ENCODE measurements at places on chromosomes 7 and 10.

DNA sequence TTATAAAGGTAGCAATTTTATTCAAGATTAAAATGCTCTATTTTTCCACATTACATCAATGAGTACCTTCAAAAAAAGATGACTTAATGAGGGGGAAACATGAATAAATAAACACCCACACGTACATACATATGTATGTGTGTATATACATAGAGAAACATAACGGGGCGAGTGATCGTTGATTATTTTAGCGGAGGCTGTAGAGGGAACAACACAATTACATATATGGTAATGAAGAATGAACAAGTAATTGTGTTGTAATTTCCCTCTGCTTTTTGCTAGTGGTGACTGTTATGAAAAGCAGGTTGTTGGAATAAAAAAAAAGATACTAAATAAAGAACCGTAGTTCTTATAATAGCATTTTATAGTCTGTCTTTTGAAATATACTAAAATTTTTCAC is 63.2 kb downstream of the CACNB2 start:
- DNase-seq = no peak

DNA sequence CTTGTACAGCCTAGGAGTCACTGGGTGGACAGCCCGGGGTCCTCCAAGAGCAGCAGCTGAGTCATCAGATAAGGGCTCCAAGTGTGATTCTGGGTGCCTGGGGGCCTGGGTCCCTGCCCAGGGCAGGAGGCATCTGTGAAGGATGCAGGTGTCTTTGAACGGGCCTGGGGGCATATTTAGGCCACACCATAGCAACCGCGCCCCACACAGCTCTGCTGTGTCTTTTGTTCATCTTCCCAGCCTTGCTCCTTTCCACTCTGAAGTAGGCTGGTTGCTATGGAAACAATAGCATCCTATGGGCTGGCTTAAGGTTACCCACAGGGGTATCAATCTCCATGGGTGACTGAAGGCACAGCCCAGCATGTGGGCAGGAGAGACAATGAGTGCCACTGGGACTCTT is 324.7 kb downstream of the TCERG1L start:
- no peak for DNase-seq

GRCh38 chr7:45220846-45221618 is 63.4 kb downstream of the RAMP3 start:
- DNase-seq = no peak

GRCh38 chr7:33055158-33055557 is 7.4 kb downstream of the NT5C3A start:
- no peak for DNase-seq

- no peak for DNase-seq
These were observed 40.5 kb upstream of the UBE2H start for GRCh38 chr7:129993275-129993674.

DNA sequence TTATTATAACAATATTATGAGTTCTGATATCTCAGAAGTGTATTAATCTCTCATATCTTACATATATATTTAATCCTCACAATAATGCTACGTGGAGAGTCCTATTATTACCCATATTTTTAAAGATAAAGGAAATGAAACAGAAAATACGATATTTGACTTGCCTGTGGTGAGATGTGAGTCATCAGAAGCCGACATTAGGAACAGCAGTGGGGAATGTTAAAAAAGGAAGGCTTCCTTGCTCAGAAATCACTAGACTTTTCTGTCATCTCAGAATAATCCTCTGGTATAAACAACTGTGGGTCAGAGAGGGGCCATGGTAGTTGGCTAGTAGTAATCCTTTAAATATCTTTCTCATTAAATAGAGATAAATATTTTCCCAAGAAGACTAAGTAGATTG is 402.3 kb upstream of the PCDH15 start:
- DNase-seq = no peak

GRCh38 chr10:114043532-114044246 is at the start of gene ADRB1:
Gene ADRB1 (plus strand): TSS chr10:114043866. CDS start chr10:114044133, 267 bp downstream.
- DNase-seq = no peak

- DNase-seq = no peak
These were observed 495.3 kb downstream of the LRMDA start for GRCh38 chr10:75926763-75927162.

- no peak for DNase-seq
These were observed 234.6 kb upstream of the PITRM1 start for GRCh38 chr10:3407208-3407607.

- DNase-seq = no peak
These were observed 84.5 kb downstream of the SH2D4B start for GRCh38 chr10:80622153-80622552.

GRCh38 chr7:74173074-74173473 is 1.1 kb upstream of the EIF4H start:
- DNase-seq = no peak

- DNase-seq = no peak
These were observed 8.1 kb downstream of the SCART1 start for GRCh38 chr10:133461841-133462240.

- DNase-seq = no peak
These were observed 185.7 kb upstream of the TMEM72 start for GRCh38 chr10:44725404-44725803.

GRCh38 chr10:2990764-2991163 is 76.6 kb upstream of the PFKP start:
- no peak for DNase-seq

GRCh38 chr7:106952658-106953231 is 87.7 kb downstream of the PIK3CG start:
- DNase-seq = no peak

DNA sequence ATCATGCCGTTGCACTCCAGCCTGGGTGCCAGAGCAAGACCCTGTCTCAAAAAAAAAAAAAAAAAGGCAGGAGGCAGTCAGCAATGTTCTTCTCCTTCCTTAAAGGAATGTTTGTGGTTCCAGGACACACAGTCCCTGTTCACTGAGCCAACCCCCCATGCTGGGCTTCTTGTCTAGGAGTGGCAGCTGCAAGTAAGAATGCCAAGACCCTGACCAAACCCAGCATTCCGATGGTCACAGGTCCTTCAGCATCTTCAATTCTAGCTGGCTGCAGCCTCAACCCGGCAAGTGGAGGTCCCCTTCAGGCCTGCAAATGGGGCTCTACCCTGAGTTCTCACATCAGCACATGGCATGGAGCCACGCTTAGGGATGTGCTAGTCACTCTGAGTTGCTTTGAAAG is 38.2 kb upstream of the CUX1 start:
- DNase-seq = no peak

DNA sequence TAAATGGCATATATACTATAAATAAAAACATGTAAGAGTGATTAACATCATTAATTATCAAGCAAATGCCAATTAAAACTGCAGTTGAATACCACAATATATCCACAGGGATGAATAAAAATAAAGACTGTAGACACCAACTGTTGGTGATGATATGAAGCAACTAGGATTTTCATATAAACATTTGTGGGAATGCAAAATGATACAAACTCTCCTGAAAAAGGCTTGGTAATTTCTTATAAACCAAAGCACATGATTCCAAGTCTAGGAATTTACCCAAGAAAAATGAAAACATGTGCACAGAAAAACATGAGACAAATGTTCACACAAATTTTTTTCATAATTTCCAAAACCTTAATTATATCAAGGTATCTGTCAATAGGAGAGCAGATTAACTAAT is 448.1 kb downstream of the ETV1 start:
- DNase-seq = no peak

- no peak for DNase-seq
These were observed 72.8 kb downstream of the INSYN2A start for GRCh38 chr10:127123626-127124025.

DNA sequence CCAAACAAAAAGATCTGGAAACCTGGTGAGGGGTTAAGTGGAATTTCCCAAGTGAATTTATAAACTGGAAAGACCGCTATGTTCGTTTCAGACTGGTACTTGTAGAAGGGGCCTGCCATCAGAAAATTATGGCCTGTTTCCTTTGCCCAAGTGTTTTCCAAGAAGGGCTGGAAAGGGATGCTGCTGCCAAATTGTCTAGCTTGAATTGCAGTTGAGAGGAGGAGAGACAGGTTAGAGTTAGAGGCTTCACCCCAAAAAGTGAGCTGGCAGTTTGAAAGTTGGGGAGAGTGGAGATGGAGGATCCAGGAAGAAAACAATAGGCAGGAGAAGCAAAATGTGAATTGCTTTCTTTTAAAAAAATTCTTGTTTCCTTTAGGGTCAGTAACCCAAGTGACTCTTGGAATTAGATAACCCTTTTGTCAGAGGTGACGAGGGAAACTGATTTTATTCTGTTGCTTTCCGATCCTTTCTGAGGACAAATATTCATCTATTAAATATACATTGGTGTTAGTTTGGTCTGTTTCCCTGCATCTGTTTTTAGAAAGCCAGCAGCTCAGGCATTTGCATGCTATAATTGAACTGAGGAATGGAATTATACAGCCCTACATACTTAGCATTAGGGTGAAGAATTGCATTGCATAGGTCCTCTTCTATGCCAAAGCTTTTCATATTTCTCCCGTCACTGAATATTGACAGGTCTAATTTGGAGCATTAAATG is 82.5 kb upstream of the PRR15 start:
- no peak for DNase-seq

- no peak for DNase-seq
These were observed 29.5 kb upstream of the COBL start for GRCh38 chr7:51346126-51346525.

- no peak for DNase-seq
These were observed 277.4 kb downstream of the PARD3 start for GRCh38 chr10:34537629-34538231.

- DNase-seq = no peak
These were observed 489.0 kb downstream of the GATA3 start for GRCh38 chr10:8543361-8544056.

- DNase-seq = no peak
These were observed 111.1 kb downstream of the FZD1 start for GRCh38 chr7:91375378-91375777.

- no peak for DNase-seq
These were observed 249.9 kb downstream of the IPMK start for GRCh38 chr10:58017719-58018367.

DNA sequence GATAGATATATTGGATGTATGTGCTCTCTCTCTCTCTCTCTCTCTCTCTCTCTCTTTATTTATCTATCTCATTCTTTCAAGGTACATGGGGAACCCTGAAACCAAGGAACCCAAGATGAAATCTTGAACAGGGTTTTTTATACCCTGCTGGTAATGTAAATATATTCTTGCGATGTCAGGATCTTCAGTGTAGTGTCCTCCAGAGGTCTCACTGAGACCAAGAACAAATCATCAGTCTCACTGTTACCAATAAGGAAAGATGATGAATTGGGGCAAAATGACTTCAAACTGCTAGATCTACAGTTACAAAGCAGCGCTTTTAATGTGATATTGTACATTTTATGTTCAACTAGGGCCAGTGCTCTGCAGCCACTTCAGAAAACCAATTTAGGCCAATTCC is 423.5 kb downstream of the ANKRD7 start:
- no peak for DNase-seq

DNA sequence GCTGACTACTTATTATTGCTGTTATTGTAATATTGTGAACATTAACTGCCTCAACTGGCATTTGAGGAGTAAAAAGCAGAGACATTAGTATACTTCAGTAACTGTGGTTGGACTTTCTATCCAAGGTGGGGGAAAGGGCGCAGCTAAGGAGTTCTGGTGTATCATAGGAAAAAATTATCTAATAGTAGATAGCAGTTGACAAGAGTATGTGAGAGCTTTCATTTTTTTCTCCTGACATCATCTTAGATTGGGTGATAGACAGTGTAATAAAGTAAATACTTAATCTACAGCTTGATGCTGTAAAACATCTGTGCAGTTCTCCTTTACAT is 68.9 kb downstream of the PHTF2 start:
- DNase-seq = no peak

- DNase-seq = no peak
These were observed 21.1 kb downstream of the NCAPG2 start for GRCh38 chr7:158683541-158683940.

DNA sequence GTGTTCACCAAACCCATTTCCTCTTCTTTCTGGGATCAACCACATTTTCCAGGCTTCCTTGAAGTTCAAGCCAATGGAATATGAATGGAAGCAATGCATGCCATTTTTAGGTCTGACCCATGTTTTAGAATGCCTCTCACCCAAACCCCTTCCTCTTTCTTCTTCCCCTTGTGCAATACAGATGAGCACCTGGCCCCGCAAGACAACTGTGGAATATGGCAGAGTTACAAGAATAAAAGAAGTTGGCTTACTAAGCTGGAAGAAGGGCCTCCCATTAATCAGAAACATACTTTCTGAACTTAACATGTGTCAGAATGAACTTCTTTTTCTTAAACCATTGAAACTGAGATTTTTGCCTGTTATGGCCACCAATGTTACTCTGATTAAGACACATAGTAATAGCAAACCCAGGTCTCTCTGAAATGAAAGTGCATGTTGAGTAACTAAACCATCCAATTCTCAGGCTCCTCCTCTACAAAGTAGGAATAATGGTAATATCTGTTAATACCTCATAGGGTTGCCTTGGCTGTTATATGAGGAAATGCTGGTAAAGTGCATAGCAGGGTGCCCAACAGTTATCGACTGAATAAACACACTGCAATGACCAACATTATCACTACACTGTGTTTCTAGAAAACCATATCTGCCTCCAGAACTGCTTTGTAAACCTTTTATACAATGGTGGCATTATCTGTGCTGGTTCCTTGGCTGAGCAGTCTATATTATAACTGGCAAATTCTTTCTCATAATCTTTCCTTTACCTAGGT is 382.2 kb upstream of the NRP1 start:
- DNase-seq = no peak

DNA sequence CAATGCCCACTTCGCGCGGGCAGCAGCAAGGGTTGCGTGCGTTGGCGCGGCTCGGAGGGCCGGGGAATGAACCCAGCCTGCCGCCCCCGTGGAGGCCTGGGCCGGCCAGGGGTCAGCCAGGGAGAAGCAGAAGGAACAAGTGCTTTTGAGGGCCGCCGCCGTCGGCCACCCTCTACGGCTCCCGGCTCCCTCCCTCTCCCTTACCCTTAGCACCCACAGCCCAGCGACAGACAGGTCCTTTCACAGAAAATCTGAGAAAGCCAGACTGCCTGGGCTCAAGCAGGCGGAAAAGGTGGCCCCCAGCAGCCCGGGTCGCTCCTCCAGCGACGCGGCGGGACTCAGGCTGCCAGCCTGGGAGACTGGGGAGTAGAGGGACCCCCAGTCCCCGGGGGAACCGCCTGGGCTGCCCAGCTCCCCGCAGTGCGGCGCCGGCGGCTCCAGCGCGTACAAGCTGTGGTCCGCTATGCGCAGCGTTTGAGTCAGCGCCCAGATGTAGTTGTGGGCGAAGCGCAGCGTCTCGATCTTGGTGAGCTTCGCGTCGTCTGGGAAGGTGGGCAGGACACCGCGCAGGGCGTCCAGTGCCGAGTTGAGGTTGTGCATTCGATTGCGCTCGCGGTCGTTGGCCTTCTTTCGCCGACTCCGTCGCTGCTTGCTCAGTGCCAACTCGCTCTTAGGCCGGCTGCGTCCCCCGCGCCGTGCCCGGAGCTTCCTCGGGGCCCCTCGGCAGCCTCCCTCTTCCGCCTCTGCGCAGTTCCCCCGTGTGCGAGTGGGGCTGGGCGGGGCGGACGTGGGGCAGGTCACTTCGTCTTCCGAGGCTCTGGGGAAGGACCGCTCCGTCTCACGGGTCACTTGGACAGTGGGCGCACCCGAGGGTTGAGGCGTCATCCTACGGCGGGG is 815 bp downstream of the NEUROG3 start:
- no peak for DNase-seq

Data from activated CD4-positive, alpha-beta T cell treated with anti-CD3 and anti-CD28 coated beads, Interleukin-2, amount 50 U/mL, for 24 hours (primary cell).